ENCODE measurements at places on chromosomes 13 and 19.

- DNase-seq = no peak
Measured at GRCh38 chr13:20702915-20703779, at the start of gene IL17D. Gene IL17D, plus strand, starts transcription at chr13:20703699. Its CDS starts 303 bp downstream, at chr13:20704002.

GRCh38 chr13:113981611-113982295 lies 7.9 kb upstream of the C13orf46 start:
- no peak for DNase-seq

GRCh38 chr13:97429681-97430081 lies 4.3 kb upstream of the RAP2A start:
- DNase-seq = no peak

GRCh38 chr13:44283600-44283999 lies 90.0 kb upstream of the SERP2 start:
- no peak for DNase-seq

DNA sequence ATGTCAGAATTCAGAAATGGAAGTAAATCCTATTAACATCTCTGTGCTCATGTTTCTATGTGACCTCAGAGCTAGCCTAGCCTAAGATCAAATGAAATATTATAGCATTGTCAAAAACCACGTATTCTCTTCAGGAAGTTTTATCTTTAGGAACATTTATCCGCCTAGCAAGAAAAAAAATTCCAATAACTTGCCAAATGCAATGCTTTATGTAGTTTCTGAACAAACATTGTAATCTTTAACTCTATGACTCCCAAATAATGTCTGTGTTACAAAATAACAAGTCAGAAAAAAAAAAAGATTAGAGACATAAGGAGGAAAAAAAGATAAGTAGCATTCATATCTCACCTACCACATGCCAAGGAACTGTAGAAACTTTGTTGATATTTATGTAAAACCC lies 18.4 kb upstream of the IPO5 start:
- no peak for DNase-seq

DNA sequence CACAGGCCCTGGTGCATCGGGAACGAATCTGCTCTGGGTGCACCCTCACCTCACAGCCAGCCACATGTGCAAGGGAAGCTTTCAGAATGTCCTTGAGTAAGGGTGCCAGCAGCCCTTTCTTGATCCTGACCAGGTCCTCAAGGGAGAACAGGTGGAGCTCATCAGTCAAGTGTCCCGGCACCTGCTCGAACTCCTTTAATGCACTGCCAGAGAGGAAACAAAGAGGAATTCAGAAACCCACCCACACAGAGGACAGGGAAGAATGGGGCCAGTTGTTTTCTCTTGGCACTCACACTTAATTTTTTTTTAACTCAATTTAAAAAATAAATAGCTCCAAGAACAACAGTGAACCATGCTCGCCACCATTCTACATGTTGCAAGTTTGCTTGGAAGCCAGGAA lies 41.7 kb downstream of the RUBCNL start:
- DNase-seq = no peak

DNA sequence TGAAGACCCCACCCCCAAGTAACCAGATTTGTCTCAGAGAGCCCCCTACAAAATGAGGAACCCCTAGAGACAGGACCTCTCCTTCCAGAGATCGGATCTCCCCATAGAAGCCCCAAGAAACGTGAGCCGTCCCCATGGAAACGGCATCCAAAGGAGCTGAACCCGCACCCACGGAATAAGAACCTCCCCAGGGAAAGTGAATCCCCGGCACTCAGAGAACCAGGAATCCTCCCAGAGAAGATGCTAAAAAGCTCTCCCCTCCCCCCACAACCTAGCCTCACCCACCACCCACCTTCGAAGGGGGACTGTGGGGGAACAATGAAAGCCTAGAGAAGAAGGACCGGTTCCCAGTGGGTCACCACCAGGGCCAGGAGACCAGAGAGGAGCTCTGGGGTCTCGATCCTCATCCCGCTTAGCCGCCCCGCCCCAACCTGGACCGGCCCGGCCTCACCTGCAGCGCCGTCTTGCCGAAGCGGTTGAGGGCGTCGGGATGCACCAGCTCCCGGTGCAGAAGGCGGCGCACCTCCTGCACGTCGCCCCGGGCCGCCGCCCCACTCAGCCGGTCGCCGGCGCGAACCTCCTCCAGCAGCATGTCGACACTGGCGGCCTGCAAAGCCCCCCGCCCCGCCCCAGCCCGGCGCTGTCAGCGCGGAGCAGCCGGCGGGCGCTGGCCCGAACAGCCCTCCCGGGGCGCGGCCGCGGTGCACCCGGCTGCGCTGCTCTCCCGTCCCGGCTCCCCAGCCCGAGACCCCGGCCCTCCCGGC lies 535 bp downstream of the CDKN2D start:
- DNase-seq = peak; percentile 79

- no peak for DNase-seq
Measured at GRCh38 chr13:34647379-34648150, 294.5 kb upstream of the NBEA start.

- DNase-seq = no peak
Measured at GRCh38 chr13:33180122-33180804, 105.3 kb downstream of the STARD13 start.

DNA sequence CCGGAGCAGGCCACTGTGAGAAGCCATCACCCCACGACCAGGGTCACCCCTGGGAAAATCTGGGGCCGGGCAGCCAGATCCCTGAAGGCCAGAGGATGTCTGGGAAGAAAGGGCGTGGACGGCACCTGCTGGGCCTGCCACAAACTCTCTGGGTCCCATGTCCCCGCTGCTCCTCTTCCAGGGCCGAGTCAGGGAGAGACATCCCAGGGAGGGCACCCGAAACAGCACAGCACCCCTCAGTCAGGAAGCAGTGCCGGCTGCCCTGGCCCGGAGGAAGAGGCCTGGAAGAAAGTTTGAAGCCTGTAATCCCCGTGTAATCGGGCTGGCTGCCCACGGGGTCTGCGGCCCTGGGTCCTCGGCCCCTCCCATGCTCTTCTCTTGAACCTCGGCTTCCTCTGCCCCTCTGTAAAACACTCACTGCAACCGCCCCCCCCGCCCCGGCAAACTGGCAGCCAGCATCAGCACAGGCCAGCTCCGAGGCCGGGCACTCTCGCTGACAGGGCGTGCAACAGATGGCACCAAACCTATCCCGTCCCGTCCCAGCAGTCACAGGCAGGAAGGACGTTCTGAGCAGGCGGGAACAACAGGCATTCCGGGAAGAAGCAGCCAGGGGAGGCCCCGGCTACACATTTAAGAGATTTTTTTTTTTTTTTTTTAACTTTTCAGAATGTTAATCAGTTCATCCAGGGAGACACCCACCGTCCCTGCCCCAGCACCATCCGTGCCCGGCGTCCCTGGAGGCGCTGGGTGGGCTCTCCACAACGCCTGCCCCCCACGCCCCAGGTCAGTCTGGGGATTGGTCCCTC lies 1.5 kb downstream of the SBNO2 start:
- no peak for DNase-seq

GRCh38 chr13:48072304-48072703 lies 22.6 kb downstream of the MED4 start:
- DNase-seq = no peak

GRCh38 chr13:42745655-42746054 lies 35.7 kb upstream of the FAM216B start:
- no peak for DNase-seq

DNA sequence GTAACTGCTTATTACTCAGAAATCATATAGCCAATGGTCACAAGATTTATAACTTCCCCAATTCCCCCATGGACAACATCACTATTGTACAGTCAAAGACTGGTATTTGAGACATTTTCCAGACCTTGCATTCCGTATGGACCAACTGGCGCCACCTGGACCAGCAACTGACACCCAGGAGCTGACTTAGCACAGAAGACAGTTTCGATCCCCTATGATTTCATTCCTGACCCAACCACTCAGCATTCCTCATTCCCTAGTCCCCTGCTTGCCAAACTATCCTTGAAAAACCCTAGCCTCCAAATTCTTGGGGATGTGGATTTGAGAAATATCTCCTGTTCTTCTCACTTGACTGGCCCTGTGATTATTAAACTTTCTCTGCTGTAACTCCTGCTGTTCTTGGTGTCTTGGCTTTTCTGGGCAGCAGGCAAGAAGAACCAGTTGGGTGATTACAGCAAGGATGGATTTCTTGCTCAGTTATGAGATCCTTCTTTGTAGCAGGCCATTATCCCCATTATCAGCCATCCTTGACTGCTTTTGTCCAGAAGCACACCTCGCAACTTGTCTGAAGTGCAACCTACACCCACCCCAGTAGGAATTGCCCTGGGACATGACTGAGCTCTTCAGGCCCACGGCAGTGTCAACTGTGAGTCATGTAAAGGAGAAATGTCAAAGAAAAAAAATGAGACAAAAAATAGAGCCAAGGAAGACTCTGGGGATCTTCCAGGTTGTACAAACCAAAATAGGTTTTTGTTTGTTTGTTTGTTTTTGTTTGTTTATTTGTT lies 13.7 kb upstream of the MAP3K10 start:
- no peak for DNase-seq

DNA sequence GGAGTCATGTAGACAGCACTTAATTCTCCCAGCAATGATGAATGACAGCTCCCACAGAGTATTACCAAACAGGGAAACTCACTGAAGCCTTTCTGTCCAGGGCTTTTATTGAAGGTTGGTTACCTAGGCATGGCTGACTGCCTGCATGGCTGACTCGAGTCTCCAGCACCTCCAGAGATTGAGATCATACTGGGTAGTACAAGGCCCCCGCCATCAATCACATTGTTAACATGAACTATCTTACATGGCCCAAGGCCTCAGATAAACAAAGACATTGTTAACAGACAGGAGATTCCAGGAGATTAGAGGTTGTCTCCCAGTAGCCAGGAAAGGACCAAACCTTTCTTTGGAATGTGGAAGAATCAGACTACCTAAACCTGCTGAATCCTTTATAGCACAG lies 128.3 kb upstream of the LSM14A start:
- DNase-seq = no peak

- DNase-seq = no peak
Measured at GRCh38 chr13:99659866-99660554, 158.7 kb downstream of the TM9SF2 start.

DNA sequence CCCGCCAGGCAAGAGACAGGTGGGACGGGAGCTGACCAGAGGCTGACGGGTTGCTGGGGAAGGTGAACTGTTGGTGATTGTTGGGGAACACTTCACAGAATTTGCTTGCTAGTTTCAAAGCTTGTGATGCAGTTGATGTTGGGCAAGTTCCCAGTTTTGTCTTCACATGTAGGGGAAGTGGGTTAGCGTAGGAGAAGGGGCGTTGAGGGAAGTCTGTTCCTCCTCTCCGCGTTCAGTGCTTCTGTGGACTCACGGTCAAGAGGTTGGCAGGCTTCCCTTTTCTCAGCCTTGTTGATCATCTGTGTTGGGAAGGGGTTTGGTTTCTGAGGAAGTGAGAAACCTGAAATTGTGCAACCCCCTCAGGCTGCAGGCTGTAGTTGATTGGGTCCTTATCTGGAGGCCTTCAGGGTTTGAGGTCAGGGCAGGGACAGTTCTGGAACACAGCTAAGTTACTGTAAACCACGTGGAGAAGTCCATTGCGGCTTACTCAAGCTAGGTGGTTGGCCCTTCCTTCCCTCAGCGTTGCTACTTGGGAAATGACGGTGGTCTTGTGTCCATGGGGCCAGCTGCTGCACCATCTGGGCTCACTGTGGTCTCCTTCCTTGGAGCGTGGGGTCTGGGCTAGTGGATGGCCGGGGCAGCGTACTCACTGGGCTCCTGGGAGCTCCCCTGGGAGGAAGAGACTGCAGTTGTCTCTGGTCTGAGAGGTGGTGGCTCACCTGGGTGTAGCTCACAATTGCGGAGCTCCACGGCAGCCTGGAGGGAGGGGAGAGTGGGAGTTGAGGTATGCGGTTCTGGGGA lies 7.5 kb downstream of the RPS9 start:
- no peak for DNase-seq

- DNase-seq = no peak
Measured at GRCh38 chr19:46958532-46958931, 61.1 kb upstream of the NPAS1 start.

- no peak for DNase-seq
Measured at GRCh38 chr13:91356919-91357612, 9.6 kb downstream of the MIR17HG start.

GRCh38 chr13:30789166-30789862 lies 54.0 kb downstream of the ALOX5AP start:
- DNase-seq = no peak

GRCh38 chr13:42626176-42626860 lies 52.4 kb downstream of the TNFSF11 start:
- no peak for DNase-seq

- peak; percentile 96 for DNase-seq
Measured at GRCh38 chr19:12035220-12036172, at the start of gene ZNF433. Gene ZNF433, minus strand, starts transcription at chr19:12035679. Its CDS starts 140 bp downstream, at chr19:12035539.

DNA sequence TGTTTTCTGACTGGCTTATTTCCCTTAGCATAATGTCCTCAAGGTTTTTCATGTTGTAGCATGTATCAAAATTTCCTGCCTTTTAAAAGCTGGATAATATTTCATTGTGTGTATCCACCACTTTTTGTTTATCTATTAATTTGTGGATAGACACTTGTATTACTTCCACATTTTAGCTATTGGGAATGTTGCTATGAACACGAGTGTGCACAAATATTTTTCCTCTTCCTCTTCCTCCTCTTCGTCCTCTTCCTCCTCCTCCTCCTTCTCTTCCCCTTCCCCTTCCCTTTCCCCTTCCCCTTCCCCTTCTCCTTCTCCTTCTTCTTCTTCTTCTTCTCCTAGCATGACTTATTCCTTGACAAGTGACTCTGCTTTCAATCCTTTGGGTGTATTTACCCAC lies 51.2 kb upstream of the KL start:
- no peak for DNase-seq

GRCh38 chr13:50970956-50971355 lies 61.4 kb downstream of the RNASEH2B start:
- no peak for DNase-seq

- DNase-seq = no peak
Measured at GRCh38 chr13:68851026-68851425, 1256.6 kb upstream of the ATXN8OS start.

- DNase-seq = no peak
Measured at GRCh38 chr13:91184244-91184926, 163.1 kb upstream of the MIR17HG start.

DNA sequence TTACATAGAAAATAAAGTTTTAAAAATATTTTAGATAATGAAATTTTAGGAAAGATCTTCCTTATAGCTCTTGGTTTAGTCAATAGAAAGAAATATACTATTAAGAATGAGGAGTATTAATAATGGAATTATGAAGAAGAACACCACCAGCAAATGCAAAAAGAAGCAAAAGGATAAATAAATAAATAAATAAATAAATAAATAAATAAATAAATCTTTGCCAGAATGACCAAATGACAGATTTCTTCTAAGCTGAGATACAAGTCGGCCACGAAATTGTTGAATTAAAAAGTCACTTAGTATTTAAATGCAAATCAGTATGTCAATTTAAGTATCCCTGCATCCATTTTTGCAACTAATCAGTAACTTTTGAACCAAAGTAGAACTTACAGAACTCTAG lies 95.9 kb downstream of the DACH1 start:
- DNase-seq = no peak

GRCh38 chr13:85521657-85522056 lies 277.6 kb downstream of the SLITRK6 start:
- peak; percentile 71 for DNase-seq

Measured in NCI-H510A (cell line).